A549 treated with CORT108297 at 1 μM for 4 hours (cell line): ENCODE measurements at places on chromosomes 7 and 10. TPM values are rescaled to one million over a fixed set of nuclear protein-coding genes. Genes with fewer than 3 reads are reported as not detected.

Gene CCM2
- 35.8 to 48.2 TPM (median 45.8 TPM) in 5 replicates for total RNA-seq

Gene PTPN20
- total RNA-seq, result 3.8 to 5.4 TPM (median 4.3 TPM) in 5 replicates

Gene ARHGAP12
- 21.3 to 24.5 TPM (median 22.4 TPM) in 5 replicates for total RNA-seq

Gene SNCG
- total RNA-seq, result 11.4 to 14.9 TPM (median 13.3 TPM) in 5 replicates

Gene ASB4
- 0.18 to 0.34 TPM (median 0.25 TPM) in 5 replicates for total RNA-seq

Gene TMEM196
- not detected in 5 replicates for total RNA-seq

Gene NEUROD6
- total RNA-seq, result not detected in 5 replicates

Gene NPSR1
- total RNA-seq, result not detected in 5 replicates

Gene MOSPD3
- 16.0 to 21.7 TPM (median 20.6 TPM) in 5 replicates for total RNA-seq

Gene CLRN3
- total RNA-seq, result not detected in 5 replicates

Gene BPGM
- total RNA-seq, result 15.8 to 22.5 TPM (median 17.0 TPM) in 5 replicates

Gene NKX2-3
- 0.06 to 0.11 TPM in 2 of 5 replicates, not detected in the others for total RNA-seq

Gene GATA3
- 4.5 to 6.0 TPM (median 5.5 TPM) in 5 replicates for total RNA-seq

Gene CDC14C
- not detected in 5 replicates for total RNA-seq

Gene NRCAM
- 73.8 to 103 TPM (median 89.1 TPM) in 5 replicates for total RNA-seq

Gene RPEL1
- total RNA-seq, result 0.05 to 0.08 TPM (median 0.07 TPM) in 4 of 5 replicates, not detected in the other

Gene STEAP1
- total RNA-seq, result 13.9 to 16.0 TPM (median 14.2 TPM) in 5 replicates

Gene CLCN1
- 0.02 to 0.08 TPM (median 0.07 TPM) in 4 of 5 replicates, not detected in the other for total RNA-seq

Gene CDK1
- 81.6 to 104 TPM (median 86.2 TPM) in 5 replicates for total RNA-seq

Gene ATG9B
- total RNA-seq, result 0.16 to 0.73 TPM (median 0.55 TPM) in 5 replicates

Gene AMZ1
- total RNA-seq, result 0.02 to 0.06 TPM in 2 of 5 replicates, not detected in the others

Gene MRPS33
- total RNA-seq, result 103 to 123 TPM (median 112 TPM) in 5 replicates

Gene CARD11
- 1.0 to 2.2 TPM (median 1.6 TPM) in 5 replicates for total RNA-seq

Gene RARRES2
- total RNA-seq, result not detected in 5 replicates

Gene FOXP2
- total RNA-seq, result not detected in 5 replicates

Gene TNKS2
- 15.4 to 22.3 TPM (median 20.5 TPM) in 5 replicates for total RNA-seq

Gene MYL10
- not detected in 5 replicates for total RNA-seq

Gene PON3
- total RNA-seq, result 31.2 to 39.6 TPM (median 33.8 TPM) in 5 replicates

Gene SEMA3D
- 0.05 to 0.06 TPM (median 0.06 TPM) in 3 of 5 replicates, not detected in the others for total RNA-seq

Gene C1QL3
- total RNA-seq, result not detected in 5 replicates

Gene CYP2C19
- not detected in 5 replicates for total RNA-seq

Gene HMX3
- total RNA-seq, result 0.09 TPM in 1 of 5 replicates, not detected in the others

Gene SFRP5
- total RNA-seq, result 1.2 to 2.8 TPM (median 2.4 TPM) in 5 replicates

Gene TWIST1
- total RNA-seq, result 2.4 to 4.3 TPM (median 3.8 TPM) in 5 replicates

Gene GPR37
- 0.36 to 0.68 TPM (median 0.47 TPM) in 5 replicates for total RNA-seq

Gene CHST12
- total RNA-seq, result 7.8 to 16.3 TPM (median 12.4 TPM) in 5 replicates

Gene GAD2
- total RNA-seq, result not detected in 5 replicates

Gene LMOD2
- not detected in 5 replicates for total RNA-seq

Gene C10orf62
- total RNA-seq, result 0.10 TPM in 1 of 5 replicates, not detected in the others

Gene AFAP1L2
- 21.0 to 29.6 TPM (median 27.0 TPM) in 5 replicates for total RNA-seq

Gene TMEM26
- total RNA-seq, result 0.01 to 0.18 TPM (median 0.07 TPM) in 5 replicates

Gene ALOX5
- total RNA-seq, result 0.16 to 0.67 TPM (median 0.32 TPM) in 5 replicates

Gene ERVW-1
- total RNA-seq, result 0.09 TPM in 1 of 5 replicates, not detected in the others

Gene SH2D4B
- total RNA-seq, result 0.03 to 0.07 TPM (median 0.05 TPM) in 3 of 5 replicates, not detected in the others

Gene DEPP1
- total RNA-seq, result 1.1 to 1.9 TPM (median 1.4 TPM) in 5 replicates

Gene NPTX2
- total RNA-seq, result 0.06 to 0.12 TPM (median 0.11 TPM) in 4 of 5 replicates, not detected in the other

Gene STOX1
- 0.61 to 0.87 TPM (median 0.68 TPM) in 5 replicates for total RNA-seq

Gene OPN1SW
- total RNA-seq, result not detected in 5 replicates

Gene ADAM22
- total RNA-seq, result 0.18 to 0.40 TPM (median 0.34 TPM) in 5 replicates

Gene SLC35G1
- 8.8 to 10.3 TPM (median 9.1 TPM) in 5 replicates for total RNA-seq

Gene AIFM2
- 28.8 to 38.2 TPM (median 37.4 TPM) in 5 replicates for total RNA-seq

Gene COX19
- total RNA-seq, result 5.5 to 7.3 TPM (median 5.9 TPM) in 5 replicates
